ACHN (cell line): ENCODE measurements at places on chromosomes 11 and 22.

DNA sequence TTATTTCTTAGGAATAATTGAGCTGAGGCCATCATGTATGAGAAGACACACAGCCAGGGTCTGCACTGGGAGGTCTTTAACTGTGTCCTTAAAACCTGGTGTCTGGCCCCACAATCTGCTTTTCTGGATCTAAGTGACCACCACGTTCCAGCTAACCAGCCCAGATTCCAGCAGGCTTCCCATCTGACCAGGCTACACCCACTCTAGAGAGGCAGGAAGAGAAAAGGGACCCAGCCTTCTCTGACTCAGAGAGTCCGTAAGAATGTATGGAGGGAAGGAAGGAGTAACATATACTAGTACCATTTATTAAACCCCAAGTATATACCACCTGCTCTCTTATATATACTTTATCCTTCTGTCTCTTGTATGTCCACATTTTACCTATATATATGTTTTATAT lies 80.1 kb downstream of the LDLRAD3 start:
- no peak for DNase-seq

GRCh38 chr22:46969961-46970360 lies 207.5 kb downstream of the TBC1D22A start:
- DNase-seq = no peak

- no peak for DNase-seq
Observed at GRCh38 chr22:40679964-40680818, 907 bp downstream of the MCHR1 start.

GRCh38 chr11:97354026-97354425 lies 964.2 kb downstream of the JRKL start:
- DNase-seq = no peak

- DNase-seq = peak; percentile 77
Observed at GRCh38 chr11:36037031-36037430, 93.2 kb downstream of the LDLRAD3 start.

- DNase-seq = no peak
Observed at GRCh38 chr11:24932110-24933000, 435.5 kb downstream of the LUZP2 start.

DNA sequence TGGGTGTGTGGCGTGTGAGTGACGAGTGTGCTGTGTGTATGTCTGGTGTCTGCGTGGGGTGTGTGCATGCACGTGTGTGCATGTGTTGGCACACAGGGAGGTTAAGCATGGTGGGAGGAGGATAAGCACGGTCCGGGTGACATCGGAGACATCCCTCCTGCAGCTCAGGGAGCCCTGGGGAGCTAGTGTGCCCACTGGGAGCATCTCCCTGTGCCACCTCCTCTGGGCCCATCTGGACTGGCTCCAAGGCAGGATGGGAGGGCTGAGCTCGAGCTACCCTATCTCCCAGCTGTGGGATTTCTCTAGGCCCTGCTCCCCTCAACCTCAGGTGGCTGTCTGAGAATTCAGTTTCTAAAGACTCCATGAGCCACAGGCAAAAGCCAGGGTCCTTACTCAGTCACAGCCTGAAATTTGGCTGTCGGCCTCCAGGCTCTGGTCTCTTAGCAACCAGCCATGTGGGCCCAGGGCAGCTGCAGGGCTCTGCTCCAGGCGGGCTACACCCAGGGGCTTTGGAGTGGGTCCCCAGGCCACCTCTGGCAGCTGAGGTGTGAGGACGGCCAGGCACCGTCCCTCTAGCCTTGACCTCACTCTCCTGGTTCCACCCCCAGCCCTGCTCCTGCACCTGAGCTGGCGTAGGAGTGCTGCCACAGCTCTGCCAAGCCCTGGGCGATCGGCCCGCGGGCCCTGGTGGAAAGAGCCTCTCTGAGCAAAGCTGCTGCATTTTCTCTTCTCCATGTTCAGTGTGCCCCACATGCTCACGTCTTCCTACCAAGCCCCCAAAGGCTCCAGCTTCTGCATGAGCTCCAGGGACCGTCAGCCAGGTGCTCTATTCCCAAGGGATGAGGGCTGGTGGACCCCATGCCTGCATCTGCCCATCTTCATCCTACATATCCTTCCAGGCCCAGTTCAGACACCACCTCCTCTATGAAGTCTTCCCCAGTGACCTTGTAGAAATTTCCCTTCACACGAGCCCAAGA lies 39.7 kb downstream of the RTL6 start:
- DNase-seq = no peak

DNA sequence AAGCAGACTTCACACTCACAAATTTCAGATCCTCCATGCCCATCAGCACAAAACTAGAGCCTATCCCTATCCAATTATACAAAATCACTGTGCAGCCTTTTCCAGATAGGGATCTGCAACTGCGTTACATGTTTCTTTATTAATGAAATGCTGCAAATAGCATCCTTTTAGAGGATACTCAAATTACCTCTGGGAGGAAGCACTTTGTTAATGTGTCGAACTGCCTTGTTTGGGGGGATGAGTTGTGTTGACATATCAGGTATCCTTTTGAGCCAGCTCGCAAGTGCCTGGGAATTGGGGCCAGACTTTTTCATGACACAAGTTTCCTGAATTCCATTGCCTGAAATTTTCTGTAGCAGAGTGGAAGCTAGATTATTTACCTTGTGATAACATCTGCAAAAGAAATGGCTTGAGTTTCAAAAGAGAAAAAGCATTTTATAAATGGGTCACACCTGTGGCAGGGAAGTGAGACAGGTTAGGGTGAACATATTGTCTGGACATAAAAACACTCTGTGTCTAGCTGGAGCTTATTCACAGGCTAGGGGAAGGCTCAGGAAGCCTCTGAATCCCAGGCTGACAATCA lies 299.1 kb upstream of the MTNR1B start:
- DNase-seq = no peak

DNA sequence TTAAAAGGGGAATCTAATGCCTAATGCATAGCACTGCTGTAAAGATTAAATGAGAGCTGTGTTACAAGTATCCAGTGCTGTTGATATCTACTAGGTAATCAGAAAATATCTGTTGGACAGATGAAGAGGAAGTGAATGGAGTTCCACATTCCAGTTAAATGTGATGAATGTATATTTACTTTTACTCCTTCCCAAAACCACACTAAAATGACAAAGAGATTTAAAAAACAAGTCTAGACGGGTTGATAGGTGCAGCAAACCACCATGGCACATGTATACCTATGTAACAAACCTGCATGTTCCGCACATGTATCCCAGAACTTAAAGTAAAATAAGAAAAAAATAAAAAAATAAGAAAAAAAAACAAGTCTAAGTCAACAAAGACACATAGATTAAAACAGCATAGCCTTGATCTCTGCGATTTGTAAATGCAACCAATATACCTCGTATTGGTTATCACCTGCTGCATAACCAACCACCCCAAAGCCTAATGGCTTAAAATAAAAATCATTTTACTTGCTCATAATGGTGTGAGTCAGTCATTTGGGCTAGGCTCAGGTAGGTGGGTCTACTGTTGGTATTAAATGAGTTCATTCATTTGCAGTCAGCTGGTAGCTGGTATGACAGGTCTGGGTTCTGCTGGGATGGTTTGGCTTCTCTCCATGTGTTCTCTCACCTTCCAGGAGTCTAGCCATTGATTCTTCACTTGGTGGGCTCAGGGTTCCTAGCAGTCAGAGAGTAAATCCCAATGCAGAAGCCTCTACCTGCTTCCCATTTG lies 39.7 kb upstream of the SLC6A5 start:
- DNase-seq = no peak

GRCh38 chr11:64004590-64004984 lies 18.3 kb downstream of the OTUB1 start:
- DNase-seq = peak; percentile 21

DNA sequence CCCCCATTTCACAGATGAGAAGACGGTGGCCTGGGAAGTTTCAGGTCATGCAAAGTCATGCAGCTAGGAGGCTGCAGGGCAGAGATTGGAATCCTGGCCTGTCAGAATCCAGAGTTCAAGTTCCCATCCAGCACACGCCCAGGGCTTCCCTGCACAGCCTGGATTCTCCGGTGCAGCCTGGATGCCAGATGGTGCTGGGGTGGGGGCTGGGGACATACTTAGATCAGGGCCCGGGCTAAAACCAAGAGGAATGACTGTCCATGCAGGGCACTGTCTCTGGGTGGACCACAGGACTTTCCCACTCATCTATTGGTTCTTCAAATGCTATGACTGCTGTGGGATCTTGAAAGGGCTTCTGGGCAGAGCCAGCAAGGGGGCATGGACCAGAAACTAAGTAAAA lies 24.6 kb downstream of the LMO1 start:
- no peak for DNase-seq

- no peak for DNase-seq
Observed at GRCh38 chr22:27242917-27243589, 558.5 kb downstream of the MN1 start.

DNA sequence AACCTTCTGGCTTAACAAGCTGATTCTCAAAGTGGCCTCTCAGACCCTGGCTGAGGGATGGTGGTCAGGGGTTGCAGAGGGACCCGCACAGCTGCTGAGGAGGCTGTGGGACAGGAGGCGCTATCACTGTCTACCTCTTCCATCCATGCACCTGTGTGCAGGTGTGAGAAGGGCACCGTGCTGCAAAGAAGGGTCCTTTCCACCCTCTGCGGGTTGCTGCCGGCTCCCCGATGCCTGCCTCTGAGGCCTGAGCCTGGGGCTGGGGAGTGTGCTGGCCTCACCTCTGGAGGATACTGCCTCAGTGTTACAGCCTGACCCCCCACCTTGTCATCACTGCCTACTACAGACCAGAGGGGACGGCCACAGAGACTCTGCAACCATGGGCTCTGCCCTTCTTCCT lies 66.1 kb upstream of the B3GAT1 start:
- DNase-seq = no peak

DNA sequence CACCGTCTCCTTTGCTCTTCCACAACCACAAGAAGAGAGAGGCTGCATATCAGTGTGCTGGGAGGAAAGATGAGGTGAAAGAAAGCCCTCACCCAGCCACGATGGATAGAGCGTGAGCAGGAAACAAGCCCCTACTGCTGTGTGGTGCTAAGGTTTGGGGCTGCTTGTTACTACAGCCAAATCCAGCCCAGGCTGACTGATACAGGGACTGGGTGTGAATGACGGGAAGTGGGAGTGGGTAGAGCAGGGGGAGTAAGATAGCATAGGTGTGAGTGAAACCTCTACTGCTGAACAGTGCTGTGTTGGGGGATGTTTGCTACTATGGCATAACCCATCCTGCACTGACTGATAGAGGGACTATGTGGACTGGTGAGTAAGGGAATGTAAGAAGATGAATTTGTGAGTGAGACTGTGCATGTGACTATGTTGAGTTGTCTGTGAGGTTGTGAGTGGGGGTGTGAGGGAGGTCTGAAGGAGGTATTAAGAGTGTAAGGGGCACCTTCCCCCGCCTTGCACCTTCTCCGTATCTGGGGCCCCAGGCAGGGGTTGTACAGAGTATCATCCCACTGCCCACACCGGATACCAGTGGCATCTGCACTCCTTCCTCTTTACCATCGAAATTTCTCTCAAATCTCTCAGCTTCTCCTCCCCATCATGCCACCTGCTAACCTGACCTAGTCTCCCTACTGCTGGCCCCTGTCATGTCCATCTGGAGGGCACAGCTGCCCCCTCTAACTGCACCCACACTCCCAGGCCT lies 91.5 kb downstream of the MN1 start:
- DNase-seq = no peak
